Activated CD4-positive, alpha-beta T cell treated with anti-CD3 and anti-CD28 coated beads, Interleukin-2, amount 50 U/mL, for 1 hour (primary cell): ENCODE measurements at places on chromosomes 1 and 21.

DNA sequence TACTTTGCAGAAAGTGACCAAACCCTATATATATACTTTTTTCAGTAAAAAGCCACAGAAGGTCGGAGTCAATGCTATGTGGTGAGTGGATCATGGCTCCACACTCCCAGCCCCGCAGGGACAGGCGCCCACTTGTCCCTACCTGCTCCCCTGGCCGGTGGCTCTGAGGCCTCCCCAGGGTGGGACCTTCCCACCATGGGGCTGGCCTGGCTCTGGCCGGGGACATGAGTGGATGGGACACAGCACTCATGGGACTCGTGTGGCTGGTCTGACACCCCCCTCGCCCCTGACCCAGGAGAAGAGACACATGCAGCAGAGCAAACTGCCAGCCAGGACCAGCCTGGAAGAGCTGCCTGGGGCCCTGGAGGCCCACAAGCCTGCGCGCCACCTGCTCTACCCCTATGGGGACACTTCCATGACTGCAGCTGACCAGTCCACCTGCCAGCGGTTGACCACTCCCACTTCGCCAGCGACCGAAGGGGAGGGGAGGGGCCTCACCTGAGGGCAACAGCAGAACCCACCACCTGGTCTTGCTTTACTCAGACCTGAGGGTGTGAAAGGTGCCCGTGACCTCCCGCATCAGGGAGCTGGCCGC lies 2.2 kb downstream of the SPATC1L start:
- DNase-seq = no peak

DNA sequence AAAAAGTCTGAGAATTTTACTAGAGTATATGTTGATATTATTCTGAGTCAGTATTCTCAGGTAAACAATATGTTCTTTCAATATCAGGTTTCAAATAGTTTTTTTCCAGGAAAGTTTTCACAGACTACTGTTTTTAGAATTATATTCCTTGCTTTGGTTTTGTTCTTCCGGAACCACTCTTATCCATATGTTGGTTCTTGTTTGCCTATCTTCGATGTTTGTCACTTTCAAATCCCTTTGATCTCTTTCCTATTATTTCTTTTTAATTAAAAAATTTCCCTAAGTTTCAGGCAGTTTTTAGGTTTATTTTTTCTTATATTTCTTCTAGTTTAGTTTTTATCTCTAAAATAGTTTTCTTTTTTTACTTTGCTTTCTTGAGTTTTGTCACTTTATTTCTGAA lies 20.9 kb downstream of the NOS1AP start:
- DNase-seq = no peak

GRCh38 chr21:15005391-15005790 lies 59.4 kb downstream of the NRIP1 start:
- no peak for DNase-seq

DNA sequence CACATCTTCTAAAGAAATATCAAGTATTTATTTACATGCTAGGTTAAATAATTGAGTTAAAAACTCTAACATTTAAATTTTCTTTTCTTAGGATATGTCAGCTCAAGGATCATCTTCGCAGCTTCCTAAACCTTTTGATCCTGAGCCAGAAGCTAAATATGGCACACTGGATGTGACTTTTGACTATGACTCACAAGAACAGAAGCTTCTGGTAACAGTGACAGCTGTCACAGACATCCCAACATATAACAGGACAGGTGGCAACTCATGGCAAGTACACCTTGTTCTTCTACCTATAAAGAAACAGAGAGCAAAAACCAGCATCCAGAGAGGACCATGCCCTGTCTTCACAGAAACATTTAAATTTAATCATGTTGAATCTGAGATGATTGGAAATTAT lies 132.7 kb upstream of the SERTAD4 start:
- no peak for DNase-seq

DNA sequence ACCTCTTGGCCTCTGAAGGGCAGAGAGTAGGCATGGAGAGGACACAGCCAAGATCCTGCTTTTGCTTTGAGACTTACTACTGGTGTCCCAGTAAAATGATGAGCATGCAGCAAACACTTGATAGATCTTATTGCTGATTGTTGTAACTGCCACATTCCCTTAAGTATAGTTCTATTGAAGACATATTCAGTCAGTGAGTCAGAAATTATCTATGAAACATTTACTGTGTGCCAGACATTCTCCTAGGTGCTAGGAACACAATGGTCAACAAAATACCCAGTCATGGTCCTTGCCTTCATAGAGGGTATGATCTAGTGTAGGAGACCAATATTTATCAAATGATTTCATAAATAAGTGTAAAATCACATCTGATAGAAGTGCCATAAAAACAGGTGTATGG lies 13.6 kb downstream of the STYXL2 start:
- no peak for DNase-seq

GRCh38 chr1:155910621-155911121 lies 478 bp downstream of the RIT1 start:
- no peak for DNase-seq

- no peak for DNase-seq
These were observed 16.3 kb downstream of the BATF3 start for GRCh38 chr1:212683357-212683722.

- no peak for DNase-seq
These were observed 2.1 kb downstream of the MROH7 start for GRCh38 chr1:54643736-54644135.

GRCh38 chr1:167671727-167672511 lies 41.9 kb downstream of the RCSD1 start:
- no peak for DNase-seq

DNA sequence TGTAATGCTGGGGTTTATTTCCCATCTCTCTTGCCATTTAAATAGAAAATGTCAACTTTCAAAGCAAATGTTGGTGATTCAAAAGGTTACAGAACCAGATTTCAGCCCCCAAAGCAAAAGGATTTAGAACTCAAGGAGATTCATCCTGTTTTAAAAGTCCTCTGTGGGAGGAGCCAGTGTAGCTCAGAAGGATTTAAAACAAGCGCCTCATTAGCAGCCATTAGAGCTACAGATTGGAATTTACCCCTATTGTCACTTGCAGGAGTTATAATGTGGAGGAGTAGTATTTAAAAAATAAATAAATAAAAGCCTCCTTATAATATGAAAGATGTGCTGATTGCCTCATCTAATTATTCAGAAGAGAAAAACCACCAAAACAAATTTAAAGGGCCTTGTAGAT lies 107.8 kb downstream of the LAMC2 start:
- DNase-seq = no peak

DNA sequence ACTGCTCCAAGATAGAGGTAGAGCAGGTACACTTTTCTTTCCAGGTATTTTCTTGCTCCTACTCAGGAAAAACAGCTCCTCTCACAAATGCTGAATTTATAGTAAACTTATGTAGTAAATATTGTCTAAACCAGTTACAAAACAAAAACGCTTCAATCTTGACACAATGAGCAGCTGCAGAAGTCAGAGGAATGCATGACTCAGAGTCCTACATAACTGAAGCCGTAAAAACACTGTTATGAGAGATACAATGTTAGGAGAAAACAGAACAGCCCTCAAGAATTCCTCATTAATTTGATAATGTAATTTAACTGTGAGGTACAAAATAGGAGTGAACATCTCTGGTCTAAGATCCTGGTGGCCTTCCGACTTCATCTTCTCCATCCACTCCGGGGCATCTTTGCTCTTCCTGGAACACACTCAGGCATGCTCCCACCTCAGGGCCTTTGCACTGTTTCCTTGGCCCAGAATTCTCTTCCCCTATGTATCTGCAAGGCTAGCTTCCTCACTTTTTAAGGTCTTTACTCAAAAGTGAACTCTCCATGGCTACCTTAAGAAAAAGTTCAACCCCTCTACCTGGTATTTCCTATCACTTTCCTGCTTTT lies 138.5 kb downstream of the SLC45A1 start:
- no peak for DNase-seq

DNA sequence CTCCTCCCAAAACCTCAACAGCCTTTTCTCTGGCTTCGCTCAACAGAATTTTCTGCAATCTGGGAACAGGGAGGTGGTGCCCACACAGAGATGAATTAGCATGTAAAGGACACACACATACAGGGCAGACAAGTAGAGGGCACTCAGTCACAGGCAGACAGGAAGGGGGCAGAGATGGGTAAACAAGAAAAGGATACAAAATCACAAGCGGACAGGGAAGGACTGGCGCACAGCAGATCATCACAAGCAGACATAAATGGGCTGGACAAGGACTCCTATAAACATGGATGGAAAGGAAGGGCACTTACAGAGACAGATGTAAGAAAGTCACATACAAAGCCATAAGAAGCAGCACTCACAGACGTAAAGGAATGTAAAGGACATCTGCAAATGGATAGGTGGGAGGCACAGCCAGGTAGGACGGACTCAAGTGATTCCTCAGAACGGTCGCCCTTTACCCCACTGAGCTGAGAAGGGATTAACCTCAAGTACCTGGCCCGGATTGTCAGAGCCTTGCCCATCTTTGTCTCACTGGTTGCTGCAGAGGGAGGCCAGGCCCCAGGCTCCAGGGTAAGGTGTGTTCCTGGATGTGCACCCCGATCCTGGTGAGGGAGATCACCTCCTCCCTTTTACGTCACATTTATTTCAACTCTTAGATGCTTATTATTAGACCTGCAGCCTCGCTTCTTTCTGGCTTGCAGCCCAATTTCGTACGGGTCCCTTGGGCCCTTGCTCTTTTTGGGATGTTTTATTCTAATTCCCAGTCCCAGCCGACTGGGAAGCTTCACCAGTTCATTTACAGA lies 836 bp upstream of the PRCC start:
- no peak for DNase-seq

GRCh38 chr1:242692988-242693387 lies 168.5 kb upstream of the PLD5 start:
- no peak for DNase-seq

GRCh38 chr21:42401154-42401553 lies 2.5 kb upstream of the UBASH3A start:
- DNase-seq = no peak

DNA sequence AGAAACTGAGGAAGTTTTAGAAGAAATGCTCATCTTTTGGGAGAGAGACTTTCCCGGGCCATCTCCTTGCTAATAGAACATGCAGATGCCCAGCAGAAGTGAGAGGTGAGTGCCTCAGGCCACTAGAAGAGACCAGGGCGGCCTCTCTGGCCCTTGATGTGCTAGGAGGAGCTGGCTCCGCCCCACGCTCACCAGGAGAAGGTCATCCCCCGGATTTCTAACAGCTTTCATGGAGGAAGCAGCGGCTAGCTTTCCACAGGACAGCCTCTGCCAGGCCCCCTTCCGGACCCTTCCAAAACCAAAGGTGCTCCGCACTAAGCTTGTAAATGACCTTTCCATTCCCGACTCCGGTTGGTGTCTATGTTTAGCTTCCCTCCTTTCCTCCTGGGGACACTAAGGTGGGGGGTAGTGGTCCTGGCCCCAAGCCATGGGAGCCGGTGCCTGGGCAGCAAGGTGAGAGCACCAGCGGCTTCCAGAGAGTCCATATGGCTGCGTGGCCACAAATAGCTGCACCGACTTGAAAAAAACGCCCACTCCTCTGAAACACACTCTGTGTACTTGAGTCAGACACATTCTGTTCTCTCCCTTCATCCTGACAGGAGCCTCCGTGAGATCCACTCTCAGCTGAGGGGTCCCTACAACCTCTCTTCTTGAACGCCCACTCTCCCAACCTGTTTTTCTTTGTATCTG lies 249.9 kb downstream of the TNR start:
- no peak for DNase-seq

DNA sequence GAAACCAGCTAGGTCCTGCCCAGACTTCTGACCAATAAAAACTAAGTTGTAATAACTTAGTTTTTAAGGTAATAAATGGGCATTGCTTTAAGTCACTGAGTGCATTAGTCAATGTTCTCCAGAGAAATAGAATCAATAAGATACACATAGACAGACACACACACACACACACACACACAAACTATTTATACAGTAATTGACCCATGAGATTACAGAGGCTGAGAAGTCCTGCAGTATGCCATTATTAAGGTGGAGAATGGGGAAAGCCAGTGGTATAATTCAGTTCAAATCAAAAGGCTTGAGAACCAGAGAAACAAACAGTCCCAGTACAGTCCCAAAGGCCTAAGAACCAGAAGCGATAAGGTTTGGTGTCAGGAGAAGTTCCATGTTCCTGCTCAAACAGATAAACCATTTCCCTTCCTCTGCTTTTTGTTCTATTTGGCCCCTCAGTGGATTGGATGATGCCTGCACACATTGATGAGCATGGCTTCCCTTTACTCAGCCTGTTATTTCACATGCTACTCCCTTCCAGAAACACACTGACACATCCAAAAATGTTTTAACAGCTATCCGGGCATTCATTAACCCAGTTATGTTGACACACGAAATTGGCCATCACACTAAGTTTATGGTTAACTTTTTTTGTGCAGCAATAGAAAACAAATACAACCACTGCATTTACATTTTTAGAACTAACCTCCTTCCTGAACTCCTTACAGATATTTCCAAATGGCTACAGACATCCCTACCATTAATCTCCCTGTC lies 828.2 kb upstream of the NCAM2 start:
- DNase-seq = no peak

DNA sequence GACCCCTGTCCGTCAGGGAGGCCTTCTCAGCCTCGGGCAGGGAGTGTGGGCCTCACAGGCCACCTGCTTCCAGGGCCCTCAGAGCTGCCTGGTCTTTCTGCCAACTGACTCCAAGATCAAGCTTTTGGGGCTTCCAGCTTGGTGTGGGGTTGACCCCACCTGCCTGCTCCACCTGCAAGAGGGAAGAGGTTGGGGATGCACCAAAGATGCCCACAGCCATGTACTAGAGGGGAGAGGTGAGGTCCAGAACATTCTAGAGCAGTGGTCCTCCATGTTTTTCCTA lies 266.7 kb upstream of the VAMP3 start:
- no peak for DNase-seq

DNA sequence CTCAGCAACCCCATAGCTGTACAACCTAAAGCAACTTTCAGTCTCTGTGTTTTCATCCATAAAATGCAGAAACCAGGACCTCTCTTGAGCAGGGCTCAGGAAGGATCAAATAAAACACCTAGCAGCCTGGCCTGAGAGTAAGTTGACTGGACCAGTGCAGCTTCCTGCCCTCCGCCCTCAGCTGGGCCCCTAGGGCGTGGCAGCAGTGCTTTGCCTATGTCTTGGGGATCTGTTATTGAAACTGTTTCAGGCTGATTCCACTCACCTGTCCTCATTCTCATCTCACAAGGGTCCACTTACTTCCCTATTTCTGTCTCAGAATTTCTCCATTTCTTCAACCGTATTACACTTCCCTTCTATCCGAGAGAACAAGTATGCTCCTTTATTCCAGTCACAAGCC lies 17.3 kb downstream of the LRRC42 start:
- no peak for DNase-seq

- no peak for DNase-seq
These were observed 2.6 kb upstream of the PER3 start for GRCh38 chr1:7781501-7781900.

GRCh38 chr1:58611861-58612385 lies 34.9 kb upstream of the TACSTD2 start:
- DNase-seq = no peak

GRCh38 chr21:35528116-35529042 lies 479.3 kb upstream of the RUNX1 start:
- DNase-seq = peak; percentile 25

GRCh38 chr1:159300146-159300545 lies 2.0 kb upstream of the FCER1A start:
- no peak for DNase-seq

- no peak for DNase-seq
These were observed 71.5 kb downstream of the MAP10 start for GRCh38 chr1:232876506-232877364.
